NCI-H2171 treated with DMSO at 0.1 percent for 48 hours (cell line): ENCODE measurements at places on chromosomes 3 and 15.

DNA sequence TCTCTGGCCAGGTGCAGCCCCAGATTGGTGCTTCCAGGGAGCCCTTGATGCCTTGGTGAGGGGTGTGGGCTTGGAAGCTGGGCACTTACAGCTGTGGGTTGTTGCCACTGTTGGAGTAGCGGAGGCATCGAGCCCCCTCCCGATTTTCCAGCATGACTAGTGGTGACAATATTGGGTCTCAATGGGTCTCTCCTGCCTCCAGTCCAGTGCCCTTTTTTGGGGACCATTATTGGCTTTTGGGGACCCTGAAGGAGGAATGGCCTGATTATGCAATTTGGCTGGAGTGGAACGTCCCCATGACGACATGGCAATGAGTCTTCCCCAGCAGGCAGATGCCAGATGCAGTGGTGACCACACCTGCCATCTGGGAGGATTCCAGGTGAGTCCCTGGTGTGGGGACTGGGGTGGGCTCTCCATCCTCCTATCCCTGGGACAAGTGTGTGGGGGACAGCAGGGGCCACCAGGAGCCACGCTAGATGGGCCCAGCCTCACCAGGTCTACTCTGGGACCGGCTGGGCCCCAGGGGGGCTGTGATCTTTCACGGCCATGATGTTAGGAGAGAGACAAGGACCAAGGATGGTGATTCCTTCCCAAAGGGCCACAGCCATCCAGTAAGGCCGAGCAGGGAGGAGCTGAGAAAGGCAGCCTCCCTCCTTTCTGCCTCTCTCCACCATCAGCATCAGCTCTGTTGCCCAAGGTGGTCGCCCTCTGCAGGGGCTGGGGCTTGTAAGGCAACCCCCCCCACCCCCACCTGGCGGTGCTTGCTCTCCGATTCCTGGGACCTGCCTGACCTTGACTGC is 196.8 kb downstream of the GOLGA6L6 start:
- no peak for DNase-seq

DNA sequence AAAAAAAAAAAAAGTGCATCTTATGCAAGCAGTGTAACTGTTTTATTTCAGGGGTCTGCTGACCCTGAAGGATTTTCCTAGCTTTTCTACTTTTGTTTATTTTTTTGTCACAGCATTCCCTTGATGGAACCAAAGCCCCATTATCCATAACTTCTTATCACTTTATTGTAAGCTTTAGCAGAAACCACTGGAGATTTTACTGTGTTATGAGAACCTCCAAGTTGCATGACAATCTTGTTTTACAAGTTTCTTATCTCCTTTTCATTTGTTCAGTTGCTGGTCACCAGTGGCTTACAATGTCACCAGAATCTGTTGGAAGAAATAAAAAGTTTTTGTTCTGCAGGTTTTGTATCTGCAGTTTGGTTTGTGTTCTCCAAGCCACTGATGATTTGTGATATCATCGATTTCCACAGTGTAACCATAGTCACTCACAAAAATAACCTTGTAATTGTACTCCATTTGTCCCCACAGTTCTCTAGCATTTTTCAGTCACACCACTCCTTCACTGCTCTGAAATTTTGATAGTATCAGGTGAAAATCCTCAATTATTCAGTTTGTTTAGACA is 660.0 kb downstream of the RBMS3 start:
- DNase-seq: no peak

GRCh38 chr15:76730262-76730661 is 174.9 kb downstream of the SCAPER start:
- DNase-seq: no peak

DNA sequence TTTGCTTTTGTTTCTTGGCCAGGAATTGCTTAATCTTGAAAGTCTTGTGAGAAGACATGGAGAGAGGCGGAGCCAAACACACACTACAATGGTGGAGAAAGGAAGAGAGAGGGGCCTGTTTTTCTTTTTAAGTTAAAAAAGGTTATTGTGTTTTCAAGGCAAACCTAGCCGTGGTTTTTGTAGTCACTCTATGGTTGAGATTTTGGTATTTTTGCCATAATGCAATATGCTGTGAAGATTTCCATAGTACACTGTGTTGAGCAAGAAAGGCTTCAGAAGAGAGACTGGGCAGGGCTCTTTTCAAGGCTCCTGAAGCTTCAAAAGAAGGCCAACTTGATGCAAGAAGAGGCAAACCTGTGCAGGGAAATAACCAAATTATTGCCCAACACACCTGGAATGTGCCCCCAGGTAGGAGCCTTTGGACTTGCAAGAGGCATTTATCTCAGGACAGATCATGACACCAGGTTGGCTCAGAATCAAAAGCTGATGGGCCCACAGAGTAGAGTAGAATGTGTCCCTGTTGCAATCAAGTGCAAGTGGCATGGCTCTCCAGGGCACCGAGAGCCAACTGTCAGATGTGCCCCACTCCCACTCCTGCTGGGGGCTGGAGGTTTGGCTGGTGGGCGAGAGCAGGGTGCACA is 22.1 kb downstream of the AMOTL2 start:
- DNase-seq: no peak

GRCh38 chr3:186213946-186214345 is 105.1 kb upstream of the ETV5 start:
- no peak for DNase-seq

- no peak for DNase-seq
These were observed 214.3 kb downstream of the OXSM start for GRCh38 chr3:26004172-26004571.

DNA sequence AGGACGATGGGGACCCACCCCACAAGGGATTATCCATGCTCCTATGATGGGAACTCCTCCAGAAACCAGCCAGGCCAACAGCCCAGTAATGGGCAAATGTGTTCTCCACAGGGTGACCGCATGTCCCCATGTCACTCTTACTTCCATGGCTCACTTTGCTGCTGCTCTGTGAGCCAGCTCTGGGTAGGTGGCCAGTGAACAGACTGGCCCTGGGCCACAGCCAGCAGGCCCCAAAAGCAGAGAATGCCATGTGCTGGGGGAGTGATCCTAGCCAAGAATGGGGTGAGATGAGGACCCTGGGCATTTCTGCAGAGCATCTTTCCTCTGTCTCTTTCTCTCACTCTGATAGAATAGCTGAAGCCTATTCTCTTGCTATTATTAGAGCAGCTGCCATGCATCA is 391.4 kb downstream of the LRTM1 start:
- DNase-seq: no peak
